A673 (cell line): ENCODE measurements at places on chromosomes 16 and 17. TPM values are rescaled to one million over a fixed set of nuclear protein-coding genes. Genes with fewer than 3 reads are reported as not detected.

- peaks cover 33% of the 10 kb centered on the region for H3K4me1 ChIP-seq
- H3K27ac ChIP-seq = peak overlapping the region; percentile 88
- no peaks in the 10 kb centered on the region for H3K27me3 ChIP-seq
- peak; percentile 66 for DNase-seq
Observed at GRCh38 chr16:73058221-73058615, 10.3 kb upstream of the ZFHX3 start.

- H3K4me3 ChIP-seq = no peak overlapping the region
- no peak for DNase-seq
- no peaks in the 10 kb centered on the region for H3K27me3 ChIP-seq
- no peaks in the 10 kb centered on the region for H3K4me1 ChIP-seq
- H3K36me3 ChIP-seq = no peaks in the 10 kb centered on the region
Observed at GRCh38 chr17:52148969-52149351, 9.6 kb downstream of the CA10 start.

- H3K27me3 ChIP-seq = no peaks in the 10 kb centered on the region
- peaks cover 4% of the 10 kb centered on the region for H3K36me3 ChIP-seq
- peak overlapping the region; percentile 77 for H3K4me3 ChIP-seq
- peaks cover 5% of the 10 kb centered on the region for H3K4me1 ChIP-seq
Observed at GRCh38 chr16:77191259-77191969, 424 bp downstream of the MON1B start.

DNA sequence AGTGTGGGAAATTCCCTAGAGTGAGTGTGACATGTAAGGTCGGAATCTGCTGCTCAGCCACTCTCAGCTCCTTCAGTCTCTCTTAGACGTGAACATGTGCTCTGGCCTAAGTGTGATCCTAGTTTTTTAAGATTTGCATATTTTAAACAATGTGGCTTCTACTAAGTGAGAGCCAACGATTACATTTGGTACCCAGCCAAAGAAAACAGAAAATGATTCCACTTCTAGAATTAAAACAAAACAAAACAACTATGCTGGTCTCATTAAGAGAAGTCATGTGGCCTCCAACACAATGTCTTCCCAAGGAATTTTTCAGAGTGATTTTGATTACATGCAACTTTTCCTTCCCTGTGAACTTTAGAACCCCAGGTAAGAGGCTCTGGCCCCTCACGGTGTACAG, 10.1 kb downstream of the TMEM238L start:
- no peaks in the 10 kb centered on the region for H3K36me3 ChIP-seq
- H3K27ac ChIP-seq = no peak overlapping the region
- no peaks in the 10 kb centered on the region for H3K4me1 ChIP-seq
- H3K4me3 ChIP-seq = no peak overlapping the region
- peaks cover 55% of the 10 kb centered on the region for H3K27me3 ChIP-seq
- DNase-seq = no peak

- peak; percentile 51 for DNase-seq
- no peak overlapping the region for H3K27ac ChIP-seq
- H3K4me3 ChIP-seq = no peak overlapping the region
- no peaks in the 10 kb centered on the region for H3K4me1 ChIP-seq
Observed at GRCh38 chr17:80899402-80900268, 92.0 kb upstream of the CHMP6 start.

DNA sequence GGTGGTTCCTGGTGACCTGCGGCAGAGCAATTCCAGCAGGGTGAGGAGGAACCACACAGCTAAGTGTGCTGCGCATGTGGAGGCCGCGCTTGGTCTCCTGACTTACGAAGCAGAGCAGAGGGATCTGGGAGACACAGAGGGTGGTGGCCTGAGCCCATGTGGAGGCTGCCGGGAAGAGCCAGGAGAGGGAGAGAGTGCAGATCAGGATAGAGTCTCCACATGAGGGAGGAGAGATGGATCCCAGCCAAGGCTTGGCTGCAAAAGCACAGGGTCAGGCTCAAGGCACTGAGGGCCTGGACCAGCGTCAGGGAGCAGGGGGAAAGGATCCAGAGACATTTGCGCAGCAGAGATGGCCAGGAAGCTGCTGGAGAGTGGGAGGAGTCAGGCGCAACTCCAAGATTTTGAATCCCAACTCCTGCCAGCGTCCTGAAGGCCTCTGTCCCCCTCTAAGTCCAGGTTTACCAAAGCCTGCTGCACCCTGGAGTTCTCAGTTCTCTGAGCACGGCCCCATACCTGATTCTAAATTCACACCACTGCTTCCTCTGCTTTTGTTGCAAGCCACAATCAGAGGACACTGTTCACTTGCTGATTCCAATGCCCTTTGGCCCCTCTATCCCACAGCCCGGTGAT, 11.3 kb upstream of the MLLT6 start:
- no peak overlapping the region for H3K4me3 ChIP-seq
- no peak overlapping the region for H3K27ac ChIP-seq
- no peaks in the 10 kb centered on the region for H3K36me3 ChIP-seq
- H3K4me1 ChIP-seq = peaks cover 12% of the 10 kb centered on the region
- no peak for DNase-seq

DNA sequence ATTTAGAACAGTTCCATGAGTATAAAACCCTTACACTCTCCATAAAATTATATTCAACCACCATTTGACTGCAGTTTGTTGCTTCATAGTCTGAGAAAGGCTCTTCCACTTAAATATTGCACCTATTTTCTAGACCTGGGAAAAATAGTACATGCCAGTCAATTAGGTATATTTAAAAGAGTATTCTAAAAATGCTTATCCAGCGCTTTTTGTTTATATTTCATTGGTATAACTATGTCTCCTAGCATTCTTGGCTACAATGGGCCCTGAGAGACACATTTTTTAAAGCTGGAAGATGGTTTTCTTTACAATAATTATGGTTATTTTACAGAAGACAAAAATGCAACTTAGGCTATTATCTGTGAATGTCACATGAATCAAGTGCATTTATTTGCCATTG, 439.4 kb downstream of the KCNJ18 start:
- no peak for DNase-seq
- no peak overlapping the region for H3K27ac ChIP-seq
- H3K4me1 ChIP-seq = no peaks in the 10 kb centered on the region
- H3K4me3 ChIP-seq = no peak overlapping the region

GRCh38 chr17:28956861-28957260, 5.5 kb upstream of the PHF12 start:
- H3K27me3 ChIP-seq = no peaks in the 10 kb centered on the region
- H3K36me3 ChIP-seq = no peaks in the 10 kb centered on the region
- H3K4me3 ChIP-seq = no peak overlapping the region
- no peak overlapping the region for H3K27ac ChIP-seq

- H3K27me3 ChIP-seq = peaks cover 48% of the 10 kb centered on the region
- H3K27ac ChIP-seq = no peak overlapping the region
- no peak overlapping the region for H3K4me3 ChIP-seq
Observed at GRCh38 chr16:74770831-74771526, 3.6 kb downstream of the FA2H start.

- no peaks in the 10 kb centered on the region for H3K27me3 ChIP-seq
- H3K4me3 ChIP-seq = no peak overlapping the region
- peak; percentile 46 for DNase-seq
- H3K36me3 ChIP-seq = no peaks in the 10 kb centered on the region
- peaks cover 35% of the 10 kb centered on the region for H3K4me1 ChIP-seq
Observed at GRCh38 chr17:48262982-48263730, 155.6 kb downstream of the SNX11 start.

- H3K27ac ChIP-seq = no peak overlapping the region
- DNase-seq = no peak
- H3K27me3 ChIP-seq = no peaks in the 10 kb centered on the region
- H3K4me1 ChIP-seq = no peaks in the 10 kb centered on the region
- no peak overlapping the region for H3K4me3 ChIP-seq
Observed at GRCh38 chr17:2689411-2690164, 22.0 kb downstream of the CLUH start.

DNA sequence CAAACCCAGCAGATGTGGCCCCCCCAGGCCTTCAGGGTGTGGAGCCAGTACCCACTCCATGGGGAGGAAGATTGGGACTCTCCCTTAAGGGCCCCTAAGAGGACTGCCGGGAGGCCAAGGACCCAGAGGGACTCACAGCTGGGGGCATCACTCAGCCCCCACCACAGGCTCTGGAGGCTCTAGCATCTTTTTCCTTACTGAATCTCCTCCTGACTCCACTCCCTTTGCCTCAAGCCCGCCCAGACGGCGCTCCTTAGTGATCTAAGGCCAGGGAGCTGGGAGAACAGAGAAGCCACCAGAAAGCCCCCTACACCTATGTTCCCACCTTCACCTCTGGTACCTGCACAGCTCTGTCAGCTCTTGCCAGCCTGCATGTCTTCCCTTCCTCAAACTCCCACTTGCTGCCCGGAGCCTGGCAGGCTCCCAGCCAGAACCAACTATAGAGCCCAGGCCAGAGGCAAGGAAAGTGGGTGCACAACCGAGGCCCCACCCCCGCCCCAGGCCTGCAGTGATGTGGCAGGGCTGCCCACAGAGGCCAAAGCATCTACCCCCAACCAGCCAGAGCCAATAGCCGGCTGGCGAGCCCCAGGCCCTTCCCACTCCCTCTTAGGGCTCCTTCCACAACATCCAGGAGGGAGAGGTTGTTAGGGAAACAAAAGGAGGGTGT, 22.3 kb upstream of the MPO start:
- H3K27me3 ChIP-seq = peaks cover 10% of the 10 kb centered on the region
- DNase-seq = no peak
- H3K4me1 ChIP-seq = no peaks in the 10 kb centered on the region
- no peak overlapping the region for H3K4me3 ChIP-seq
- no peaks in the 10 kb centered on the region for H3K36me3 ChIP-seq
- H3K27ac ChIP-seq = no peak overlapping the region

- H3K27ac ChIP-seq = peak overlapping the region; percentile 77
- peaks cover 57% of the 10 kb centered on the region for H3K4me1 ChIP-seq
- no peaks in the 10 kb centered on the region for H3K36me3 ChIP-seq
- peak; percentile 71 for DNase-seq
Observed at GRCh38 chr16:85613604-85614337, 649 bp downstream of the GSE1 start.

Gene MAPT
- 8.3 and 14.7 TPM in 2 replicates for total RNA-seq

Gene GLP2R
- not detected in 2 replicates for total RNA-seq

Gene KRT33A
- not detected in 2 replicates for total RNA-seq

Gene OR2C1
- total RNA-seq = not detected in 2 replicates
